ENCODE measurements at places on chromosomes 3 and 15. TPM values are rescaled to one million over a fixed set of nuclear protein-coding genes. Genes with fewer than 3 reads are reported as not detected.

Gene TYRO3
- 26.3 TPM for polyA plus RNA-seq

Gene CCR2
- not detected for polyA plus RNA-seq

Gene CP
- not detected for polyA plus RNA-seq

Gene IFT122
- 40.0 TPM for polyA plus RNA-seq

Gene TUSC7
- polyA plus RNA-seq, result not detected

DNA sequence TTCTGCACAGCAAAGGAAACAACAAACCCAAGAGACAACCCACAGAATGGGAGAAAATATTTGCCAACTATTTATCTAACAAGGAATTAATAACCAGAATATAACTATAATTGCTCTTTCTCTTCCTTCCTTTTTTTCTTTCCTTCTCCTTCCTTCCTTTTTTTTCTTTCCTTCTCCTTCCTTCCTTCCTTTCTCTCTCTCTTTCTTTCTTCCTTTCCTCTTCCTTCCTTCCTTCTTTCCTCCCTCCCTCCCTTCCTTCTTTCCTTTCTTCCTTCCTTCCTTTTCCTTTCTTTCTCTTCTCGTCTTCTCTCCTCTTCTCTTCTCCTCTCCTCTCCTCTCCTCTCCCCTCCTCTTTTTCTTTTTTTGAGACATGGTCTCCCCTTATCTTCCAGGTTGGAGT is 345.4 kb upstream of the ARRDC4 start:
- H3K4me3 ChIP-seq, result no peak overlapping the region
- H3K27ac ChIP-seq, result no peak overlapping the region
- no peaks in the 10 kb centered on the region for H3K4me1 ChIP-seq
- DNase-seq, result no peak

DNA sequence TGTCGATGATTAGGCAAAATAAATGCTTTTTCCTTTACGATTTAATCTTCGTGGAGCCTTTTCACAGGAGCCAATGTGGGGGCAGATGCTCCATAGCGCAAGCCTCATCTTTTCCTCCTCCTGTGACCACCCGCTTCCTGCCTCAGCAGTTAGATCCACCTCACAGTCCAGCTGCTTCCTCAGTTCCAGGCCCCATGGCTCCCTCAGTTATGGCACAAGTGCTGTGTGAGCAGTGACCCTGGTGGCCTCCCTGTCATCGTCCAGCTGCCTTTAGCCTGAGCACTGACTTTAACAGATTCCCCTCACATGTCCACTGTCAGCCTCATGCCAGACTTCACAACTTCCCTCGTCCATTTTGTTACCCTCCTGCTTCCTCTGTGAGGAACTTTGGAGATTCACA is 424.6 kb upstream of the GBE1 start:
- H3K27ac ChIP-seq, result no peak overlapping the region
- no peaks in the 10 kb centered on the region for H3K36me3 ChIP-seq
- H3K27me3 ChIP-seq, result no peaks in the 10 kb centered on the region
